ENCODE measurements at places on chromosomes 5 and 9. TPM values are rescaled to one million over a fixed set of nuclear protein-coding genes. Genes with fewer than 3 reads are reported as not detected.

DNA sequence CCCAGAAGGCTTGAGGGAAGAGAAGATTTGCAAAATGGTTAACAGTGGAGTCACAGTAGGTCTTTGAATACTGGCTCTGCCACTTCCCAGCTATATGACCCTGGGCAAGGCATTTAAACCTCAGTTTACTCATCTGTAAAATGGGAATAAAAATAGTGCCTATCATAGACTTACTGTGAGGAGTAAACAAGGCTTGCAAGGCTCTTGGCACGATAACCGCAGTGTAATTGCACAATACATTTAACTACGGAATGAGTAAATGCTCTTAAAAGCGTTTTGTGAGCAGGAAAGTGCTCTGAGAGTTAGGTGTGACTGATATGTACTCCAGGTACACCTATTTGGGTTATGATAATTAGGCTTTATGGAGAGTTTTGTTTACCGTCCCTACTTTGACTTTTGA is 8.4 kb downstream of the SLC36A3 start:
- no peak for DNase-seq

- no peak for DNase-seq
Observed at GRCh38 chr9:78396087-78396486, 99.2 kb downstream of the PSAT1 start.

DNA sequence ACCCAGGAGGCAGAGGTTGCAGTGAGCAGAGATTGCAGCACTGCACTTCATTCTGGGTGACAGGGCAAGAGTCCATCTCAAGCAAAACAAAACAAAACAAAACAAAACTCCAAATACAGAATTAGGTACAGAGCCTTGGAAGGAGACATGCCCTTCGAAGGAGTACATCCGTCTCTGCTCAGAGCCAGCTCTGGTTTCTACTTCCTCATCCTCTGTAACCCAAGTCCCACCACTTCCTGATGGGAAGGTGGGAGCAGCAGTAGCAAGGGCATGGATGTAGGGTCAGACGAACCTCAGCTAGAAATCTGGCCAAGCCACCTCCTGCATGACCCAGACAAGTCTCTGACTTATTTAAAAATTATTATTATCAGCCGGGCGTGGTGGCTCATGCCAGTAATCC is 16.5 kb upstream of the STXBP1 start:
- DNase-seq, result no peak

- DNase-seq, result no peak
Observed at GRCh38 chr9:83959061-83959460, 21.0 kb downstream of the HNRNPK start.

DNA sequence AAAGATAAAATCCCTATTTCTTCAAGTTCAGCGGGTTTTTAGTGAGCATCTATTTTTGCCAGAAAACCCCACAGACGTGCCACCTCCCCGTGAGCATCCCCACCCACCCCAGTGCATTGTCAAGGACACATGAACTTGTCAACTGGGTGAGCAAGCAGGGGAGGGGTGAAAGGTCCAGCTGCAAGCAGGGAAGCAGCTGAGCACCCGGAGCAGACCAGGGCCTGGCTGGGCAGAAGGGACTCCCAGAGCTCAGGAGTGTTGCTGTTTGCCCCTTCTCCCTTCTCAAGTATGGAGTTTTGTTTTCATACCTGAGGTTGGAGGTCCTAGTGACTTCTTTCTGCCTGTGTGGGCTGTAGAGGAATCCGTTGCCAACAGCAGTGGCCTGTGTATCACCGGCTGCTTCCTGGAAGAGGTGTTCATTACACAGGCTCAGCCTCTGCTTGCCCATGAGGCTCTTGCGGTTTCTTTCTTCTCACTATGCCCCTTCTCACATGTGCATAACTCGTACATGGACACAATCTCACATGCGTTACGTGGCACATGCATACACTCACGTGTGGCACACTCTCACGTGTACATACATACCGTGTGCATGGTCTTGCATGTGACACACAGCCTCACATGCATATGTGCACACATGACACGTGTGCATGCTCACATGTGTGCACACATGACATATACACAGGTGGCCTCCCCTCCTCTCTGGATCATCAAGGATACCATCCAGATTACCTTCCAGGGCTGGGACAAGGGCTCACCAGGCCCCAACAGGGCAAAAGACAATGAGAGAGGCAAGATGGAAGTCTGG is 126.7 kb downstream of the MVB12B start:
- DNase-seq, result no peak

DNA sequence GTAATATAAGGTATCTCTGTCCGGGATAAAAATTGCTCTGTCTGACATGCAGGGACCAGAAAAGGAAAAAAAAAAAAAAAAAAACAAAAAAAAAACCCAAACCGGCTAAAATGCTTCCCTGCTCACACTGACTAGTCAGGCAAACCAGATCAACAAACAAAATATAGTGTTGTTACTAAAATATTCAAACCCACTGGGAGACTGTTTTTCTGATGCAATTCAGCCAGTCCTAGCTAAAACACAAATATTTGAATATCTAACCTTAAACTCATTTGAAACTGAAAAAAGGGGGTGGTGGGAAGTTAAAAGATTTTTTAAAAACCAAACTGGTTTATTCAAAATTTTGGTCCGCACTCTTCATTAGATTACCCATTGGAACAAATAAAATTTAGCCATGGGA is 61.0 kb downstream of the APBA1 start:
- DNase-seq, result no peak

- DNase-seq, result no peak
Observed at GRCh38 chr5:102554728-102555127, 55.9 kb upstream of the SLCO6A1 start.

GRCh38 chr9:117462861-117463260 is 48.0 kb upstream of the ASTN2 start:
- DNase-seq, result no peak

The PTAR1 gene
- total RNA-seq, result 52.8 TPM

The SV2C gene
- total RNA-seq, result not detected

Measured in dermis blood vessel endothelial cell (primary cell).